A673 (cell line): ENCODE measurements at places on chromosomes 5 and 9.

- no peak for DNase-seq
These were observed 332.9 kb downstream of the CWC27 start for GRCh38 chr5:65101632-65102100.

- DNase-seq = peak; percentile 34
These were observed 106.5 kb upstream of the RAD23B start for GRCh38 chr9:107176436-107177151.

GRCh38 chr5:159855476-159856191 is 60.6 kb upstream of the ADRA1B start:
- no peak for DNase-seq

DNA sequence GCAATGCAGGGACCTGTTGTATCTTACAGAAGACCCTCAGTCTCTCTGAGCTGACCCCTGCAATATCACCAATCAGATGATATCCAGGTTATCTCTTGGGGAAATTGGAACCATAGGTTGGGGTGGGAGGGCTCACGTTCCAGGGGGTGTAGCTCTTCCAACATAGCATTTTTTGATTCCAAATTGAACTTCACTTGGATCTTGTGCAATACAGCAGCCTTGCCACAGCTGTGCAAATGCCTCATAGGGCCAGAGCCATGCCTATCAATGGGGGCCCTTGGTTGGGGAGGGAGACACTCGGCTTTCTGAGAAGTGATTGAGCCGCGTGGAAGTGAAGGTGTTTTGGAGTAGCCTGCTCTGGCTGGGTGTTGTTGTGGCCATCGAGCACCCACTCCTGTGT is 117.2 kb upstream of the PITX1 start:
- no peak for DNase-seq
